Stimulated activated CD8-positive, alpha-beta memory T cell treated with anti-CD3 and anti-CD28 coated beads, Interleukin-2, amount 100 ng/mL, for 48 hours (primary cell): ENCODE measurements at places on chromosomes 13 and 19.

GRCh38 chr13:19817510-19818158 lies 34.9 kb upstream of the PSPC1 start:
- no peak for DNase-seq

GRCh38 chr19:48714759-48715675 lies 4.5 kb downstream of the MAMSTR start:
- no peak for DNase-seq

GRCh38 chr13:90382425-90382824 lies 965.1 kb upstream of the MIR17HG start:
- DNase-seq, result no peak

GRCh38 chr19:3466635-3467034 lies 13.7 kb downstream of the SMIM24 start:
- DNase-seq, result no peak

DNA sequence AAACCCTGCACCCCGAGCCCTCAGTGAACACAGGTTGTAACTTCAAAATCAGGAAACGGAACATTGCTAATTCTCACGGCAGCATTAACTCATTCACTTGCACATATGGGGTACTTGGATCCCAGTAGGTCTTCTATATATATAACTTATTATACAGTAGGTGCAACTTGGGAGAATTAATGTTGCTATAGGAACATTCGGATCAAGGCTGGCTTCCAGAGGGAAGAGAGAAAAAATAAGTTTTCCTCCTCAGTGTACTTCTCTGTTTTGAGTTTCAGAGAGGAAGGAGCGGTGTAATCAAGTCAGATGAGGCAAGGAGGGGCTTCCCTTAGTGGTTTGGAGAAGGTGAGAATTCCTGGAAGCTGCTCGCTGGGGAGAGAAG lies 90.9 kb upstream of the ZNF507 start:
- no peak for DNase-seq

DNA sequence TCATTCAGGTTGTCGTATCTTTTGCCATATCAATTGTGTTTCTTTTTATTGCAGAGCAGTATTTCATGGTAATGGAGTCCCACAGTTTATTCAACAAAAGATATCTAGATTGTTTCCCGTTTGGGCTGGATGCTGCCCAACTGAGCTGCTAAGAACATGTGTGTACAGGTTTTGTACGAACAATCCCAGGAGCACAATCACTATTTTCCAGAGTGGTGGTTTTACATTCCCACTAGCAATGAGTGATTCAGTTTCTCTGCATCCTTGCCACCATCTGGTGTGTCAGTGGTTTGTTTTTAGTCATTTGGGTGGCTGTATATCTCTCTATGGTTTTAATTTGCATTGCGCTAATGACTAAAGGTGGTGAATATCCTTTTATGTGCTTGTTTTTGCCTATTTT lies 52.7 kb upstream of the ZDHHC20 start:
- no peak for DNase-seq

DNA sequence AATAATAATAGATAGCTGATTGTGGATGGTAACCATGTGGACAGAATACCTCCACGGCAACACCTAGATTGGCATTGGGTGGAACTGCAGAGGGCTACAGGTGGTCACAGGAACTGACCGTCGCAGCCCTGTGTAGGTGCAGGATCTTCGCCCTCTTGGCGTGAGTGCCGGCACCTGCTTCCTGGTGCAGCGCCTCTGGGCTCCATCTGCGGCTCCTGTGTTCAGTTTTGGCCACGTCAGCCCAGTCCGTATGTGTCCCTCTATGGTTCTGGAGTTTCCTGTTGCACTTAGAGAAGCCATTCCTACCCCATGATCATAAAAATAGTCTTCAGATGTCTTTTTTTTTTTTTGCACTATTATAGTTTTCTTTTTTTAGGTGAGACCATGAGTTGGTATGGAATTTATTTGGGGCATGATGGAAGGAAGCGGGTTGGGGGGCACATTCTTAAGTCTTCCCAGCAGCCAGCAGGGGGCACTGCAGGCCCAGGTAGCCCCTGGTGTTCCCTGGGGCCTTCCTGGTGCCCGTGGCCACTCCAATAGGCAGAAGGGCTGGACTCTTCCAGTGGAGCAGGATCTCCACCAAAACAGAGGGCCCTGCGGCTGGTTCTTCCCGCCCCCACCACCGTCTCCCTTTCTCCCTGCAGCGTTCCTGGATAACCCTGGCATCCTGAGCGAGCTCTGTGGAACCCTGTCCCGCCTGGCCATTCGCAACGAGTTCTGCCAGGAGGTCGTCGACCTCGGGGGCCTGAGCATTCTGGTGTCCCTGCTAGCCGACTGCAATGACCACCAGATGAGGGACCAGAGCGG lies 10.1 kb upstream of the SLC25A42 start:
- DNase-seq, result peak; percentile 46
